ENCODE measurements at places on chromosomes 7 and 10.

DNA sequence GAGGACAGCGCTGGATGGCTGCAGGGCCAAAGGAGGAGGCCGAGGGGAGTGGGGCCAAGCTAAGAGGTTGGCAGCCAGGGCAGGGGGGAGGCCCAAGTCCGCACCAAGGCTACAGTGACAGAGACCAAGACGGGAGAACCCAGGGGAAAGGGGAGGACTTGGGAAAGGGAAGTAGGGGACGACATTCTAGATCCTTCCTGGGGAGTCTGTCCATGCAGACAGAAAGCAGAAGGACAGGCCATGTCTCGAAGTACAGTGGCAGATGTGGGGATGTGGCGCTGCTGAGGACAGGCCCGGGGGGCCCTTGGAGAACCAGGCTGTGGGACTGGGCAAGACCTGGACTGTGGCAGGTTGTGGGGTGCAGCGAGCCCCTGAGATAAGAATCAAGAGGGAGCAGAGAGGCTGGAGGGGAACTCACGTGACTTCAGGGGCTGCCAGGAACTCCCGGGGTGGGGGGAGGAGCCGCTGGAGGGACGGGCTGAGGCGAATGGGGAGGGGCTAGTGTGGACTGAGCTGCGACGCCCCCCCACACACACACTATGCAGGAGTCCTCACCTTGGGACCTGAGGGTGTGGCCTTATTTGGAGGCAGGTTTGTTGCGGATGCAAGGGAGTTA, 68.5 kb upstream of the TNRC18 start:
- no peak for DNase-seq

GRCh38 chr7:274266-274665, 15.7 kb upstream of the FOXL3 start:
- no peak for DNase-seq

DNA sequence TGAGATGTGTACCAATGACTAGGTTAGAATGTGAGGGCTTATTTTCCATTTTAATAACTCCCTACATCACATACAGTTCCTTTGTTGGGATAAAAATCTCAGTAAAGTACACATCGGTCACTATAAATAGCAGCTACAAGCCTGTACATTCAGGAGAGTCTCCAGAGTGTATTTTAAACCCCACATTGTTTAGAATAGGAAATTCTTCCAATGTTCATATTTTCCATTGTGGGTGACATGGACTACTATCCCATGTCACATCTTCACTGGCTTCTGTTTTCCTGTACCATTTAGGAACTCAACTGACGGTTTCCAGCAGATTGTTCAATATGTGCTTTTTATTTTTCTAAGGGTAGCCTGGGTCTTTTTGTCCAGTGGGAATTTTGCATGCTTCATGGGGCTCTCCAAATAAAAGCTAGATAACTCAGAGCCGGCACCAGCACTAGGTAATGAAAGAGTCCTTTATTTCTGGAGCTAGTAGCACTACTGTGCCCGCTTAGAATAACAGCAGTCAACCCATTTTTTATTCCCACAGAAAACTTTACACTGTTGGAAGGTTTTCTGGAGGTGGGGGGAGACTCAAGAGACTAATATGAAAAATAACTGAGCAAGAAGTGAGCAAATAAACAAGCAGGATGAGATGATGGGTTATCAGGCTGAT, 100.5 kb downstream of the CALD1 start:
- no peak for DNase-seq

DNA sequence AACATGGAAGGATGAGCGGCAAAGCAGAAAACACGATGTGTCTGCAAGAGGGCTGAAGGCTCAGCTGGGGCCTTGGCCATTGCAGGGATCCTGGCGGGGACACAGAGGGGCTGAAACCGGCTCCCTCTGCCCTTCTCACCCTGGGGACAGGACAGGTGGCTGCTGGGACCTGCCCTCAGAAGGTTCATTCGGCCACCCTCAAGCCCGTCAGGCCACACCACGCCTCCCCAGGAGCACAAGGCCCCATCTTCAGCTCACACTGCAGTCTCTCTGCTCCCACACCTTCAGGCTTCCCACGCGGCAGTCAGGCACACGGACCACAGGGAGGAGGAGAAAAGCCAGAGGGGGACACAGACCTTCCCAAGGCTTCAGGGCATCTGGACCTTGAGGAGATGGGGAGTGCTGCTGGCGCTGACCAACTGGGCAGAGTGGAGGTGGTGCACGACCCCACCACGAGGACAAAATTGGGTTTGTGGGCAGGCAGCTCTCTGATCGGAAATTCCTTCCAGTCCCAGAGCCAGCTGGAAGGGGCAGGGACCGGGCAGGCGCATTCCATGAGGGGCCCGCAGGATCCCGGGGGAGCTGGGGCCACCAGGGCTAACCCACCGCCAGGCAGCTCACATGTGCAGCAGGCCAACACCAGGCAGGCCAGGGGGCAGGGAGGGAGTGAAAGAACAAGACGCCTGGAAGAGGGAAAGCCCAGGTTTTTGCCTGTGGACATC, 104.0 kb downstream of the MAD1L1 start:
- no peak for DNase-seq

DNA sequence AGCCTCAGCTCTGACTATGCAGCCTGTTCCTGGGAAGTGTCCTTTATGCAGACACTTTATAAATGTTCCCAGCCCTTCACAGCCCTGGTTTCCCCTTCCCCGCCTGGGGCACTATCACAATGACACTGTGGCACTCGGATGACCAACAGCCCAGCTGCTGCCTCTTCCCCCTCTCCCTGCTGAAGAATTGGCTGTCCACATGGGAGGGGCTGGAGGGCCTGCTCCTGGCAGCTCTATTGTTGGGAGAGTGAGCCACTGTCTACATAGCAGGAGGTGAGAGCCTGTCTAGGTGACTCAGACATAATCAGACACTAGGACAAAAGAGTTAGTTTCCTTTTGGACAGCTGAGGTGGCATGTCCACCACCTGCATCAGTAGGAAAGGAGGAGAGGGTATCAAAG, 437.5 kb downstream of the PLXNA4 start:
- DNase-seq: no peak

DNA sequence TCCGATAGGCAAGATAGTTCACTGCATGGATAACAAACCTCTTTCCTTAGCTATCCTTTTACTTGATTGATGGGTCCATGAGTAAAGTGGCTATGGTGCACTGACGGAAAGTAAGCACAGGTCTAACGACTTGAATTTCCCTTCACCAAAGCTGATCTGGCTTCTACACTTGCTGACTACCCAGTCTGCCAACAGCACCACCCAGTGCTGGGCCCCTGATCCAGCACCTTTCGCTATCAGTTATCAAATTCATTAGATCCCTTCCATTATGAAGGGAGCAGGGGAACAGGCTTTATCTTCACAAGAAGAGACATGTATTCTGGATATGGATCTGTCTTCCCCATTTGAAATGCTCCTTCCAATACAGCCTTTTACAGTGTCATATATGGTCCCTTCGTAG, 855.9 kb downstream of the GRID1 start:
- no peak for DNase-seq

DNA sequence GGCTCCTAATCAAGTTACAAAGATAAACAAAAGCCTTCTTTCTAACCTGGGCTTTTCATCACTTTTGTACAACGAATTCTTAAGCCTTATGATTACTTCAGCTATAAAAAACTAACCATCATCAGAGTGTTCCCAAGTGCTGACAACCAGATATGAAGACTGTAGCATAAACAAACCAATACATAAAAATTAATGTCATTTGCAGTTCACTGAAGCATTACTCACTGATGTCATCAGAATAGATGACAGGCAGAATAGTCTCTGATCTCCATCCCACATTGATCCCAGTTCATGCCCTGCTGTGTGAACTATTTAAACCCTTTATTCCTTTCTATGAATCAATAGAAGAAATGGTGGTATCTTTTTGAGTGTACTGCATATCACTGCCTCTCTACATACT, 84.4 kb downstream of the DNAJC1 start:
- no peak for DNase-seq

DNA sequence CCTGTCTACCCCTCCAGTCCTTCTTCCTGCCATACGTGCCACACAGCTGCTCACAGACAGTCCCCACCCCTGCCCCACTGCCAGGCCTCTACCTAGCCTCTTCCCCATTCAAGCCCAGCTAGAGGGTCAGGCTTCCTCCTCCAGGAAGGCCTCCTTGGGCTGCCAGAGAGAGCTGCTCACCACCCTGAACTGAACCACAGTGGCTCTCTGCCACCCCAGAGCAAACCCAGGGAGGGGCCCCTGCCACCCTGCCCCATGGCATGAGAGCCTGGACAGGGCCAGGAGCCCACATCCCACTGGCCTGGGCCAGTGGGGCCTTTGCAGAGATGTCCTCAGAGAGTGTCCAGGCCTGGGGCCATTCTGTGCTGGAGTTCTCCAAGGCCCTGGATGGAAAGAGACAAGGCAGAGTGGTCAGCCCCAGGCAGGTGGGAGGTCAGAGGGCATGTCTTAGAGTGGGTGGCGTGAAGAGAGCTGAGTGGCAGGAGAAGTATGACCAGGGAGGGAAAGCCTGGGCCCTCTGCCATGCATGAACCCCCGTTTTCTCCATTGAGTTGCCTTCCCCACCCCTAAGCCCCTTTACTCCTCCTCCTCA, 40.4 kb downstream of the TMEM270 start:
- DNase-seq: no peak

DNA sequence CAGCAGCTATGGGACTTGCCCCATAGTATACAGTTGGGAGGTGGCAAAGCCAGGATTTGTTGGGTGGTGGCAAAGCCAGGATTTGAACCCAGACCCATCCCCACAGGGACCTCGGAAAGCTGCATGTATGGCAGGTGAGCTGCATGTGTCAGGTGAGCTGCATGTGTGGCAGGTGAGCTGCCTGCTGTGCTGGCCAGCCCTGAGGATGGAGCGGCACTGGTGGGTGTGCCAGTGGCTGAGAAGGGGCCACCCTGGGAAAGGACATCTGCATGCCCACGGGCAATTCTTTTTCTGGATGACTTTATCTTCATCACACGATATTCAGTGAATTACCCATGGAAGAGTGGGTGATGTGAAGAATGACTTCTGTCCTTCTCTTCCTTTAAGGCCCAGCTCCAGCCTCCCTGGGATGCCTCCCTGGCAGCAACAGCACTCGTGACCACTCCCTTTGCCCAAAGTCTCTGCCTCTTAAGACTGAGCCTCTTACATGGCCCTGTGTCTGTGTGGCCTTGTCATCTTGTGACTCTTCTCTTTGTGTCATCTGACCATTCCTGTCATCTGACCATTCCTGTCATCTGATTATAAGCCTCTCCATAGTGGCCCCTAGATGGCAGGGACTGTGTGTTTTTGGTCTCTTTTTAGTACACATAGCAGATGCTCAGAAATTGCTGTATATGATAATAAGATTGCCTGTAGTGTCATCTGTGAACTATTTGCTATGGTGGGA, 25.0 kb downstream of the CLEC2L start:
- DNase-seq: no peak

DNA sequence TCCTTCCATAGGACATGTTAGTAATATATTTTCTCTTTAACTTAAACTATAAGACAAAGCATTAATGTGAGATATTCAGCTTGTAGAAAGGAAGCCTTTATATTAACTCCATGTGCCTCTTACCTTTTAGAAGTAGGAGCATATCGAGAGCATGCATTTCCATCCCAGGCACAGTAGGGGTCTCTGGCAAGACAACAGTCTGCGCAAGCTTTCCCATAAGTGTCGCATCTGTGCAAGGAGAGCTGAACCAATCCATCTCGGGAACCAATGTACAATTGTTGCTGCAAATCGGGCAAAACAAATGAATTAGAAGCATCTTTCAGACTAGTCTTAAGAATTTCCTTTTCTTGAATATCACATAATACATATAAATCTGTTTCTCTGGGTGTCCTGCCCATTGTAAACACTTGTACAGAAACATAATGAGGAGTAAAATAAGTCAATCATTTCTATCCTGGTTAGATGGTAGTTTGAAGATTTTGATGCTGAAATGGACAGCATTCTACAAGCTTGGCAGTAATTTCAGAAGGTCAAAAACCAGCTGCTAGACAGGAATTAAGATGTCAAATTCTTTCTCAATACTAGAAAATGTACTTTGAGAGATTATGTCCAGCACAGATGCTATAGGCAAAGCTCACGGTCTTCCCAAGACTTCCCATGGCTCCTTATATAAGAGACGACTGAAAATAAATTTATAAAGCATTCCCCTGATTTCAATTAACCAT, 171.8 kb downstream of the SEMA3D start:
- DNase-seq: no peak

DNA sequence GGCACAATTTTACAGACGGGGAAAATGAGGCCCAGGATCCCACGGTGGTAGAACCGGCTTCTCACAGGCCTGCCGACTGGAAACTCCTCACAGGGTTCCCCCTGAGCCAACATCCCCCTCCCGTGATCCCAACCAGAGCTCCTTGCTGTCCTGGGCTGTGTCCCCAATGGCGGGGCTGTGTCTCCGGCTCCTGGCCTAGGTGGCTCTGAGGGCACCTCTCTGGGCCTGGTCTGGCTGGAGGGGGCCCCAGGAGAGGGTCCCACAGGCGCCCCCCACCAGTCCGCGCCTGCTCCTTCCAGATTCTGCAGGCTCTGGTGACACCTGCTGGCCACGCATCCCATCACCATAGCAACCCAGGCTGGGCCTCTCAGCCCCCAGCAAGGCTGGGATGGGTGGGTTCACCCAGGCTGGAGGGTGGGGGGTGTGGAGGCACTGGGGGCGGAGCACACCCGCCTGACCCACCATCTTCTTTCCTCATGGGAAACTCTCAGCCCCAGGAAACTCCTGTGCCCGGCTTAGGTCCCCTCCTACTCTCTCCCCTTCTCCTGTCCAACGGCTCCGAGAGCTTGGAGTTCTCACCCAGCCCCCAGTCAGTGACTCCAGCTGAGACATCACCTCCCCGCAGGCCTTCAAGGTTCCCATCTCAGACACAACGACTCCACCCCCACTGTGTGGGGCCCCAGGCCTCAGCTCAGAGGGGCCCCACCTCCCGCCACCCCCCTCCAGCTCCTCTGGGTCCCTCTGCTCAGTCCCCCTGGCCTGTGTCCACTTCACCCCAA, 27.1 kb upstream of the TNRC18 start:
- no peak for DNase-seq

GRCh38 chr10:88064608-88065382, 201.4 kb downstream of the PTEN start:
- no peak for DNase-seq

GRCh38 chr7:51244885-51245284, 71.7 kb downstream of the COBL start:
- no peak for DNase-seq

GRCh38 chr10:74787457-74787856, 38.9 kb upstream of the KAT6B start:
- DNase-seq: no peak

DNA sequence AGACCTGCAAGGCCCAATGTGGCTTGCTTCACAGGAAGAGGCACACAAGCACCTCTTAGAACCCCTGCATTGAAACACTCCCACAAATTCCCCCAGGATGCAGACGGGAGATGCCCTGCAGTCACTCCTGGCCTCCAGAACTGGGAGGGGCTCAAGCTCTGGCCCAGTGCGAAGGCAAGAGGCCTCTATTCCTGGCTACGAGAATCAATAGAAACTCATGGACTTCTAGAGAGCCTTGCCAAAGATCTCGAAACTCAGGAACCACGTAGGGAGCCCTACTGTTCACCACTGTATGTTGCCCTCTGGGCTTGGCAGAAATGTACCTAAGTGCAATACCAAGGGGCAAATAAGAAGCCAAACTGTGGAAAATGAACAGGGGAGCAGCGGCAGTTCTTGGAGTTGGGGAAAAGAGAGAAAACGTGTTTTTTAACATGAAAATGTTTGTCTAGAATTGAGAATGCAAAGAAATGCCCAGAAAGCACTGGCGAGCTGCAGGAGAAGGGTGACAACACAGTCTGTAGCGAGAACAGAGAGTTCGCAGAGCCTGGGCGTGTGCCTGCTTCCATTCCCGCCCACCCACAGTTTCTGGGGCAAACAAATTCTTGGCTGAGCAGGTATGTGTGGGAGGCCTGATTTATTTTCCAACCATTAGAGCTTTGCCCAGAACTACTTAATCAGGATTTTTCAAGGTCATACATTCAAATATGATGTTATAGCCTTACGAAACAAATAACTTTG, 260.5 kb upstream of the KLF14 start:
- DNase-seq: no peak
